ENCODE measurements at places on chromosomes 1 and 21.

DNA sequence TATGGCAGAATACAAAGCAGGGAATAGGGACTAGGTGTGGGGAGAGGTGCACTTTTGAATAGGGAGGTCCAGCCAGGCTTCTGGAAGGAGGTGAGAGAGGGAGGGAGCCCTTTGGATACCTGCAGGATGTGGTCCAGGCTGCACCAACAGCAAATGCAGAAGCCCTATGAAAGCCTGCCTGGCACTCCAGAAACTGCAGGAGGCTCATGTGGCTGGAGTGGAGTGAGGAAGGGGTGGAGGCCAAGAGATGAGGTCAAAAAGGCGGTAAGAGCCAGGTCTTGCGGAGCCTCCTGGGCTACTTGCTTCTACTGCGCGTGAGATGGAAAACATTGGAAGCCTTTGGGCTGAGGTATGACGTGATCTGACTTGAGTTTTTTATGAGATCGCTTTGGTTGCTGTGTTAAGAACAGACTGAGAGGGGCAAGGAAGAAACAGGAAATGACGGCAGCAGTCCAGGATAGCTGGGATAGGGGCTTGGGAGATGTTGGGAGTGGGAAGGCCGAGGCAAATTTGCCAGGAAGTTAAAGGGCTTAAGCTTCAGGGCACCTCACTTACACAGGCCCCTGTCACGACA is 4.4 kb upstream of the BATF3 start:
- no peak for DNase-seq

DNA sequence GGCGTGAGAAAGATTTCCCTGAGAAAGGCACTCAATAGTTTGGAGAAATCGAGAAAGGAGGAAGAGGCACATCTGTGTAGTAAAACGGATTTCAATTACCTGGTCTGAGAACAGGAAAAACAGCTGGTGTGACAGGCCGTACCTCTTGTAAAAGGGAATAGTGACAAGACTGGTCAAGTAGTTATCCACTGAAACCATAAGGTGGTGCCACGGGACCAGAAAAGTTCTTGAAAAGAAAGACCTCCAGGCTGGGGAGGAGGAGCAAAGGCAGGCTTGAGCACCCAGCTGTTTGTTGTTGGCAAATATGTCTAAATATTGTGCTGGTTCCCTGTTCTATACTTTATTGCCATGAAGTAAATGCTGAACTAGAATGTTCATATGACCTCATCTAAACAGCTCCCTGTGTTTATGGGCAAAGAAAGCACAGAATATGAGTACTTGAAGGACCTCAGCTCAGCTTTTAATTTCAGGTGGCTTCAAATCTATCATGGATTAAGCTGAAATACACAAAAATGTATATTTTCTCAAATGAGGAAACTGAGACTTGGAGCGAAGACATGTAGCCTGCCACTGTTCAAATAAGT is 4.0 kb downstream of the HAO2 start:
- DNase-seq: no peak

GRCh38 chr1:212955098-212955497 is 4.8 kb downstream of the VASH2 start:
- no peak for DNase-seq

GRCh38 chr1:201946224-201946908 is at the start of gene LMOD1:
Gene LMOD1 (minus strand): TSS chr1:201946548. CDS start chr1:201946340, 208 bp downstream.
- no peak for DNase-seq

- no peak for DNase-seq
Measured at GRCh38 chr1:5906966-5907365, 85.3 kb downstream of the NPHP4 start.

GRCh38 chr1:238962941-238963340 is 423.4 kb upstream of the CHRM3 start:
- DNase-seq: no peak

- peak; percentile 84 for DNase-seq
Measured at GRCh38 chr1:12618965-12619791, 1.2 kb upstream of the DHRS3 start.

DNA sequence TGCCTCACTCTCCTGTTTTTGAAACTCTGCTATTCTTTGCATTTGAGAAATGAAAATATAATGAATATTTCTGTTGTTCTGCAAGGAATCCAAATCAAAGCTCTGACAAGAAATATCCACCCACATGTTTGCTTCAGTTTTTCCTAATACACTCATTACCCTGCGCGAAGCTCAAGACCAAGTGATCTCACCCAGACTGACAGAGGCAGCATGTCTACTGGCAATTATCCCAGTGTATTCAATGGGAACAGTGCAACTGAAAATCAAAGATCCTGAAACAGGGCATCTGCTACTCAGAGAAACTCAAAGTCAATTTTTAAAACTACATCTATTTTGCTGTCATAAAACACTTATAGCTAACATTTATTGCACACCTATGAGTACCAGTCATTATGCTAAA is 321.0 kb upstream of the LRRC7 start:
- no peak for DNase-seq

- DNase-seq: no peak
Measured at GRCh38 chr1:26410706-26411623, at the start of gene LIN28A. Gene LIN28A (plus strand): TSS chr1:26410817. CDS start chr1:26410892, 75 bp downstream.

GRCh38 chr1:43706598-43707189 is 642 bp upstream of the ST3GAL3 start:
- DNase-seq: no peak

DNA sequence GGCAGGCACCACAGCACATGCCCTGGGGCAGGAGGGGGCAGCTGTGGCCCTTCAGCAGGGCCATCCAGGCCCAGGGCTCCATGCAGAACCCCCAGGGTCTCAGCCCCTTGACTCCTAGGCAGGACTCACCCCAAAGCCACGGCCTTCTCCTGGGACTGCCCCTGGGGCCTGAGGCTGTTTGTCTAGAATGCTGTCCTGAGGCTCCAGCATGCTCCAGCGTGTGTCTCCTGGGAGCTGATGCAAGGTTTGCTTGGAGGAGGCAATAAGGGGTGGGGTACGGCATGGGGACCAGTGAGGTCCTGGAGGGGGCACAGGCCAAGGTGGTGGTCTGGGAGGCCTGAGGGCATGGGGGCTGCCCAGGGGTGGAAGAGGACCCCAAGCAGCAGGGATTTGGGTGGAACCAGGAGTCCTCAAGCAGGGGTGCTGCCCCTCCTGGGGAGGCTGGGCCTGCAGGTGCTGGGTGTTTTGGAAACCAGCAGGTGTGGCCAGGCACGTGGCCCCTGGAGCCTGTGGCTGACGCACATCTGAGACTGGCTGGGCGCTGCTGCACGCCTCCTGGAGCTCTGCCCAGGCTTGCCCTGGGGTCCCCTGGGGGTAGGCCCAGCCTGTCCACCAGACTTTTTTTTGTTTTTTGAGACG is 7.8 kb upstream of the CALML6 start:
- no peak for DNase-seq

DNA sequence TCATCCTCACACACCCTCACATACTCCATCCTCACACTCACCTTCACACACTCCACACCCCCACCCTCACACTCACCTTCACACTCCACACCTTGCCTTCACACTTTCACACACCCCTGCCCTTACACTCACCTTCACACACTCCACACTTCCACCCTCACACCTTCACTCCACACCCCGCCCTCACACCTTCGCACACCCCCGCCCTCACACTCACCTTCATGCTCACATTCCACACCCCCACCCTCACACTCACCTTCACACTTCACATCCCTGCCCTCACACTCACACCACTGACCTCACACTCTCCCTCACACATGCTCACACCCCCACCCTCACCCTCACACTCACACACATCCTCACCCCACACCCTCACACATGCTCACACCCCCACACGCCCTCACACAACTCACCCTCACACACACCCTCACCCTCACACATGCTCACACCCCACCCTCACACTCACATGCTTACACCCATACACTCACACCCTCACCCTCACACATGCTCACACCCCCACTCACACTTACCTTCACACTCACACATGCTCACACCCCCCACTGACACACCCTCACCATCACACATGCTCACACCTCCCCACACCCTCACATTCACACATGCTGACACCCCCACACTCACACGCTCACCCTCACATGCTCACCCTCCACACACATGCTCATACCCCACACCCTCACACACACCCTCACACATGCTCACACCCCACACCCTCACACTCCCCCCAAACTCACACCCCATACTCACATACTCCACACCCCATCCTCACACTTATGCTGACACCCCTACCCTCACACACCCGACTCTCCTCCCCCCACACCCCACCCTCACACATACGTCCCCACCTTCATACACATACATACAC is 44.5 kb upstream of the EDN2 start:
- no peak for DNase-seq

- no peak for DNase-seq
Measured at GRCh38 chr1:105934806-105935205, 1121.7 kb upstream of the PRMT6 start.

DNA sequence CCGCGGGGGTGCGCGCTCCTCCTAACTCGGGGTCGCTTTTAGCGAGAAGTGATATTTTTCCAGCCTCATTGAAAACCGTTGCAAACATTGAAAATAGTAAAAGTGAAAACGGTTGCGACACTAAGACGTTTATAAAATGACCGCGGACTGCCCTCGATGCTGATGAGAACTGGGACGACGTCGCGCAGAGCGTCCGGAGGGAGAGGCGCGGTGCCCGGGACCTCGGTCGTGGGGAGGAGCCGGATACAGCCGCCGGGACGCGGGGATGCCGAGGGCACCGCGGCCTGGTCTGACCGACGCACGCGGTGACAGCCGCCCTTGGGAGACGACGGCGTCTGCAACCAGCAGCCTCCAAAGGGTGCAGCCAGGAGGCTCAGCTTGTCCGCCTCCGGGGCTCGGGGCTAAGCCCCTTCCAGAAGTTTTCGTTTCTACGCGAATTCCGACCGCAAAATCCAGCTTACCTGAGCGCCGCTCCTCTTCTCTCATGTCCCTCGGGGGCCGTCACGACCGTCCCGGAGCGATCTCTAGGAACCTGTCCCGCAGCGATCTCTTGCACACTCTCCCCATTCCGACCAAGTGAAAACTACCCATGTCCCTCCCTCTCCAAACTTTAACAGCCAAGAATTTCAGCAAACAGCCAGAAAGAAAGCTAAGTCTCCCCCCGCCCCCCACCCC is 144.4 kb upstream of the ETS2 start:
- no peak for DNase-seq

DNA sequence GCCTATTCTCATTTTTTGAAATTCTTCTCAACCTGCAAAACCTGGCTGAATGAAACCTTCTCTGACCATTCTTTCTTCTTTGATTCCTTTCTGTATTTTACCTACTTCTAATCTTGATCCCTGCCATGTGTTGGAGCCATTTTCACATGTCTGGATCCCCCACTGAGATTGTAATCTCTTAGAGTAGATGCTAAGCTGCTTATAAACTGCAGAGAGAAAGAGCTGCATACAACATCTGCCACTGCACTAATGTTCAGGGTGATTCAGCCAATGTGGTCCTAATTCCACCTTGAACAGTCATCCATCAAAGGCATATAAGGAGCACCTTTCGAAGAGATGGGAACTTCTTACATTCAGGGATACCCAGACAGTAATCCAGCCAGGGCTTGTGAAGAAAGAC is 16.2 kb upstream of the DAB1 start:
- DNase-seq: no peak

DNA sequence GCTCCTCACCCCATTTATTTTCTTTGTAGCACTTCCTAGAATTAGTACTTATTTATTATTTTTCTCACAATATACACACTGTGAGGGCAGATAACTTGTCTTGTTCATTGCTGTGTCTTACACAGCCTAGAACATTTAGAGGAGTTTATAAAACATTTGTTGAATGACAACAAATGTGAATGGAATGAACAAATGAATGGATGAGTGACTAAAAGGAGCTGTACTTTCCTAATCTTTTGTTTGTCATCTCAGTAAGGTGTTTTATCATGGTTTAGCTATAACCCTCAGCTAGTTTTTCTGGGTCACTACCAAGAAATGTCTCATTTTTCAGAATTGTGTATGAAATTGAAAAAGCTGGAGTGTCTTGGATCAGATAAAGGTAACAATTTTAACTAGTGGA is 239.3 kb upstream of the KCNK2 start:
- no peak for DNase-seq

- DNase-seq: no peak
Measured at GRCh38 chr21:24470852-24471251, 1136.4 kb downstream of the MRPL39 start.

DNA sequence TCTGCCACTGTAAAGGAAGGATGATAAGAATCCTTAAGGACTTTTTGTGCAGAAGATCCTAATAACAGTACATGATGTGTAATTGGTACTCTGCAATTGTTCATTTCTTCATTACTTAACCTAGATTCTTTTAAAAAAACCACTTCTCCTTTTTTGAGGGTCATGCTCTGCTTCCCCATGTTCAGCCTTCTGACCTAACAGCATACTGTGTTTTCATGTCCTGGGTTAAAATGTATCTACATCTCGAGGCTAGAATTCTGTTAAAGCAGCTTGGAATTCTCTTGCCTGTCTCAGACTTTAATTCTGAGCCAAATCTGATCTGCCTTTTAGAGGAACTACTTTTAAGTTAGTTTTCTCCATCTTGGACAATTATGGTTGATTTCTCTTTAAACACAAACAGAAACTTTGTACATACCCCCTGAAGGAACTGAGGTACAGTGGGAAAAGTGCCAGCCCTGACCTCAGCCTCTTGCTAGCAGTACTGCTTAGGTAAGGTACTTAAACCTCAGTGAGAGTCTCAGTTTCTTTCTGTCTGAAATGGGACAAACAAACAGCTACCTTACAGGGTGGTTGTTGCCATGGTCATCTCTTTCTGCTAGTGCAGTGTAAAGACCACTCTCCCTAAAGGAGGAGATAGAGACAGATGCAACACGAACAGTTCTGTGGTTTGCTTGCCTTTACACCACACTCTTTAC is 103.2 kb upstream of the DYNLT5 start:
- no peak for DNase-seq

DNA sequence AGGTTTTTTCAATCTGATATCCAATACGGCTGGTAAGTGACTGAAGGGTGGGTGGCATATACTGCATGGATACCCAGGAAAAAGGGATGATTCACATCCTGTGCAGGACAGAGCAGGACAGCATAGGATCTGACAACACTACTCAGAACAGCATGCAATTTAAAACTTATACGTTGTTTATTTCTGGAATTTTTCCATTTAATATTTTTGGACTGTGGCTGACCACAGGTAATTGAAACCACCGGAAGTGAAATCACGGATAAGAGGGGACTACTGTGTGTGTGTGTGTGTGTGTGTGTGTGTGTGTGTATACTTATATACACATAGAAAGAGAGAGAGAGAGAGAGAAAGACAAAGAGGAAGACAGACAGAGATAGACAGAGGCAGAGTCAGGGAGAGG is 23.0 kb downstream of the ERICH3 start:
- DNase-seq: no peak

DNA sequence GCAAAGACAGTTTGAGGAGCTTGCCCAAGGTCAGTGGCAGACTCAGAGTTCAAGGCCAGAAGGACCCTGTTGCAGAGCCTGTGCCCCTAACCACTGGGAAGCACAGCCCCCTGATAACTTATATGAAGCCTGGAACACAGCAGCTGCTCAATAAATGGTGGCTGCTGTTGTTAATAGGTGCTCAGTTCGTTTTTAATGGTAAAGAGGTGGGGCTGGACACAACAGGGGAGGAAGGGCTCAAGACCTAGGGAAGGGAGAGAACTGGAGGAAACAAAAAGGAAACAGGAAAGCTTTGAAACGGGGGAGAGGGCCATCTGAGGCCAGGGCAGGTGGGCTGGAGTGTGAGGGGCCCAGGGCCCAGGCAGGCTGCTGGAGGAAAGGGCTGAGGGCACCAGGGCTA is 125.4 kb downstream of the LACTBL1 start:
- DNase-seq: no peak

- DNase-seq: no peak
Measured at GRCh38 chr1:231036416-231036815, 3.6 kb downstream of the FAM89A start.

- DNase-seq: no peak
Measured at GRCh38 chr1:197920067-197920396, 2.9 kb downstream of the LHX9 start.

- no peak for DNase-seq
Measured at GRCh38 chr1:90223401-90223800, 228.5 kb downstream of the ZNF326 start.
